NAMALWA (cell line): ENCODE measurements at places on chromosomes 2 and 18.
A peak's percentile ranks its signal among the peaks of the same experiment; 100 is the strongest.

DNA sequence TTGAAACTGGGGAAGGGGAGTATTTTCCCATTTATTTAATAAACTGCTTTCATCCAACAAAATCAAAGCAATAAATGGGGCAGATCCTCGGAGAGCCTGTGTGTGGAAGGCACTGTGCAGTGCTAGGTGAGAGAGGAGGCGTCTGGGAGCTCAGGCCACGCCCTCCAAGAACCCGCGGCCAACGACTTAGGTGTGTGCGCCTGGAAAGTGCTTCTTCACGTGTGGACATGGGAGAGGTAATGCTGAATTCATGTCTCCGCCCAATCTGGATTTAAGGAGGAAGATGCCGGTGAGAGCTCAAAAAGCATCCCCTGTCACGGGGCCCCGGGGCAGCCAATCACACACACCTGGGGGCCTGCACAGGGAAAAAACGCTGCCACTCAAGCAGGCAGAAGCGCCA lies 77.4 kb downstream of the HDAC4 start:
- no peak for DNase-seq

- no peak for DNase-seq
Measured at GRCh38 chr2:74387346-74387745, 7.2 kb upstream of the DCTN1 start.

GRCh38 chr2:218877331-218877730 lies 3.3 kb upstream of the WNT10A start:
- DNase-seq, result peak; percentile 56

DNA sequence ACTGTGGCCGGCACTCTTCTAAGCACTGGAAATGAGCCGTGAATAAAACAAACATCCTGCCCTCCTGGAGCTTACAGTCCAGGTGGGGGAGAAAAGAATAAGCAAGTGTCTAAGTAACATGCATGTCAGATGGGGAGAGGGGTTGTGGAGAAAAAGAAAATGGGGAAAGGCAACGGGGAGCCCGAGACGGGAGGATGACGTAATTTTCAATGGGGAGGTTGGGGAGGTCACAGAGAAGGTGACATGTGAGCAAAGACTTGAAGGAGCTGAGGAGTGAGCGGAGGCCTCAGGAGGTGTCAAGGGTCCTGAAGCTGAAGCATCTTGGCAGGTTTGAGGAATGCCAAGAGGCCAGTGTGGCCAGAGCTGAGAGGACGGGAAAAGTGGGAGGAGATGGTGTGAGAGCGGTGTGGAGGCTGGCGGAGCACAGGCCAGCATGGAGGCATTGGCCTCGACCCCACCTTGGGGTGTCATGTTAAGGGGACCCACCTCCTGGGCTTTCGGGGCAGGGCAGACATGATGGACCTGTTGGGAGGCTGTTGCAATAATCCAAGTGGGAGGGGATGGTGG lies 15.0 kb upstream of the NTSR2 start:
- DNase-seq, result no peak

DNA sequence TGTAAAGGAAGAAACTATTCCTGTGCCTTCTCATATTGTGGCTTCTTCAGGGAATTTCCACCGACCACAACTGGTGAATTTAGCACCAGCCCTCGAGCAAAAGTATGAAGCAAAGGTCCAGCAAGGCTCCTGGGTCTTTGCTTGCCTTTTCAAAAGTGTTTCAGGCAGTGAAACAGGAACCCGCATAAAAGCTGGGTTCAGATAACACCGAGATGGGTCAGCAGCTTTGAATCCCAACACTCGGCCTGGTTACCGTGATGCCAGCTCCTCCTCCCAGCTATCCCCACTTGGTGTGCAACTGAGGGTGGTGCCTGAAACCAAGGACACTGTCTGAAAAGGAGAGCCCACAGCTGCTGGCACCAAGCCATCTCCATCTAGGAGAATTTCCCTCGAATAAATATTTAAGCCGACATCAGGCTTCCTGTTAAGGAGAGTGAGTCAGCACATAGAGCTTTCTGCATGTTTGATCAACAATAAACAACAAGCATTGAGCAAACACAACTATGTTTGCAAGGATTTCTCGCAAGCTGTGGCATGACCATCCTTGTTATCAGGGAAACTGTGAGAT lies 69.5 kb downstream of the ANTXR1 start:
- DNase-seq, result no peak

- no peak for DNase-seq
Measured at GRCh38 chr2:134623796-134624195, 95.0 kb downstream of the TMEM163 start.

- DNase-seq, result no peak
Measured at GRCh38 chr2:46489423-46490174, 10.2 kb downstream of the TMEM247 start.

- DNase-seq, result no peak
Measured at GRCh38 chr18:49621301-49621700, 59.4 kb downstream of the LIPG start.

DNA sequence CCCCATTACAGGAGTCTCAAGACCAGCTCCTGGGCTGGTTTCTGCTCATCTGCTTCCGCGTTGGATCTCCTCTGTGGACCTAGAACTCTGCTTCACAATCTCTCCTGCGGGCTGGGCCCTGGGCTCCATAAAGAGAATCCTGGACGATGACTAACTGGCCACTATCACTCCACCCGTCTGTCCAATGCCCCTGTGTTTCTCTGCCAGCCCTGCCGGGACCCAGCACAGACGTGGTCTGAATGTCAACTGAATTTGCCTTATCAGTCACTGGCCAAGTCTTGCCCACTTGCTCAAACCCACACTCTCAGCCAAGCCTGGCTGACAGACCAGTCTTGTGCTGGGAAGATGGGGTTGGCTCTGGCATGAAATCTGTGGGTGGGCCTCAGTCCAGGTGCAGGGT lies 17.4 kb downstream of the KIF3C start:
- no peak for DNase-seq

- DNase-seq, result no peak
Measured at GRCh38 chr18:45482286-45482685, 133.0 kb upstream of the SLC14A2 start.

DNA sequence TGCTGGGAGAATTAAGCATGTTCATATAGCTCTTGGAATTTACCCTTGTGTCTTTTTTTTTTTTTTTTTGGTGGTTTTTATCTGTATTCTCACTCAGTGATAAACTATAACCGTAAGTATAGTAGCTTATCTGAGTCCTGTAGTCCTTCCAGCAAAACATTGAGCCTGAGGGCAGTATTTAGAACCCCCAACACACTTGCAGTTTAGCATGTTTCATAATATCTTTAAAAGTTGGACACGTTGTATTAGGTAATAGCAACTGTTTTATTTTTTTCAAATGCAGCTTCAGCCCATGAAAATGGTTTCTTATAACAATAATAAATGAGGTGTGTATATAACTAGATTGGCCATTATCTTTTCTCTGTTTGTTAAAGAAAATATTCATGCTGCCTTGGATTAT lies 603.5 kb upstream of the HS6ST1 start:
- DNase-seq, result no peak

DNA sequence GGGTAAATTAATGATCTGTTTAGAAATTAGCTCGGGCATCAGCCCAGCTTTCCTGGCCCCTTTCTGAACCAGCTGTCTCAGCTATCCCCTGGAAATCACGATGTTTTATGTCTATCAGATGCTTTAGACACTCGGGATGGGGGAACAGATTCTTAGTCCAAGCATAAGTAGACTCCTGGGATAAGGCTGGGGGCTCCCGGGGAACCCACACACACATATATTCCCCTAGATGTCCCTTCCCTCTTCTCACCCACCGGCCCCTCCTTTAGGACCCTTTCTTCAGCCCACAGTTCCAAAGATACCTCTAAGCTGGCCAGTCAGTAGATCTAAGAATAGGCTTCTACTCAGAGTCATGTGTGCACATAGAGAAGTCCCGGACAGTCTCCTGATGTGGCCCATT lies 151.5 kb upstream of the COPS8 start:
- no peak for DNase-seq

GRCh38 chr2:34365932-34366331 lies 766.8 kb upstream of the FAM98A start:
- no peak for DNase-seq

GRCh38 chr18:8970843-8971242 lies 131.7 kb upstream of the NDUFV2 start:
- no peak for DNase-seq

DNA sequence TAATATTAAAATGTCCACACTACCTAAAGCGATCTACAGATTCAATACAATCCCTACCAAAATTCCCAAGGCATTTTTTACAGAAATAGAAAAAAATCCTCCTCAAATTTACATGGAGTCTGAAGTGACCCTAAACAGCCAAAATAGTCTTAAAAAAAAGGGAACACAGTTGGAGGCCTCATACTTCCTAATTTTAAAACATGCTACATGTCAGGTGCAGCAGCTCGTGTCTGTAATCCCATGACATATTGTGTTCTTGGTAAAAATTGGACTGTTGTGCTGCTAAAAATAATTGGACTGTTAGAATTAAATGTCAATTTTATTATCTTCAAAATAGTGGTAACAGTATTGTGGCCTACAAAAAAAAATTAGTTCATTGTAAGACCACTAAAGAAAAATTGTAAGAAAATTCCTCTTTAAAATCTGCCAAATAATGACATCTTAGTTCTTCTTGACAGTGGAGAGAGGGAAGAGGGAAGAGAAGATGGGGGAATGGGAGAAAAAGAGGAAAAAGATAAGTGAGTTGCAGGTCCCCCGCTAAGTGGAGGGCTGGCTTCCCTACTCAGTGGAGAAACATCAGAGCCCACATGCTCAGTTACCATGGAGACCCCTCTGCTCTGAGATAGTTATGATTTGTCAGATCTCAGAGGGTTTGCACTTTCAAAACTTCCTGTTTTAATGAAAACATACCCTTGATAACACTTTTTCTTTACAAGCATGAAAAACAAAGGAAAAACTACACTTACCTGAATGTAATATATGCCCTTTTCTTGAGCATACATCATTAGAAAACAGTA lies 46.5 kb downstream of the UNC50 start:
- DNase-seq, result peak; percentile 48

DNA sequence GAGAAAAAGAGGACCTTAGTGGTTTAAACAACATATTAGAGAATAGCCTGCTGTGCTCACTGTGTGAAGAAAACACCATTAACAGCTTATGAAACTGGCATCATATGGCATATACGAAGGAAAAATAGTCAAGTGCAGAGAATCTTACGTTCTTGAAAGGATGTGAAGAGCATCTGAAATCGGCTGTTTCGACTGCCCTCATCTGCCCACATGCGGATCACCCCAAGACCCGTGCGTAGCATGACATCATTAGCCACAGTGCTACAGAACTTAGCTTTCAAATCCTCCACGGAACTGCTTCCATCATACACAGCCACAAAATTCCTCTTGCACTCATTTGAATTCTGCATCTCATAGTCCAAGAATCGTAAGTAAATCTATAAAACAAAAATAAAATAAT lies 84.3 kb downstream of the NETO1 start:
- DNase-seq, result no peak

DNA sequence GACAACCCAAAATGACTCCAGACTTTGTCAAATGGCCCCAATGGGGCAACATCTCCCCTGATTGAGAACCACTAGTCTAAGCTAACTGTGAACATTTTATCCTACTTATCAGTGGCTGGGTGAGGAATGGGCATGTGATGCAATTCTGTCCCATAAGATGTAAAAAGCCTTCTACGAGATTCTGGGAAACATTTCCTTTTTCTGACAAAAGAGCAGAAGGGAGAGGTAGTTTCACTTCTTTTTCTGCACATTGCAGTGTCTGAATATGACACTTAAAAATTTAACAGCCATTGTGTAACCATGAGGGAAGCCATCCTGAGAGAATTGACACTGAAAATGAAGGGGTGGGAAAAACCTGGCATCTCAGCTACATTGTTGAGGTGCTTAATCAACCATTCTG lies 17.3 kb upstream of the MARCHF4 start:
- DNase-seq, result no peak

GRCh38 chr2:54618646-54619565 lies 104.6 kb upstream of the EML6 start:
- no peak for DNase-seq

DNA sequence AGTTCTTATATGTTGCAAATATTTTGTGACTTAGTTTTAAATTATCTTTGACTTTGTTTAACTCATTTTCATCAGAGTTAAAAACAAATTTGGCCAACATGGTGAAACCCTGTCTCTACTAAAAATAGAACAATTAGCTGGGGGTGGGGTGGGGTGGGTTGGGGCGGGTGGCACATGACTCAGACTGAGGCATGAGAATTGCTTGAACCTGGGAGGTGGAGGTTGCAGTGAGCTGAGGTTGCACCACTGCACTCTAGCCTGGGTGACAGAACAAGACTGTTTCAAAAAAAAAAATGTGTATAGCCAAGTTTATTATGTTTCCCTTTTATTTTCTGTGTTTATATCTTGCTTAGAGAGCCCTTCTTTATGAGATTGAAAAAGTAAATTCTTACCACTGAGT lies 14.2 kb upstream of the LIPG start:
- DNase-seq, result no peak

DNA sequence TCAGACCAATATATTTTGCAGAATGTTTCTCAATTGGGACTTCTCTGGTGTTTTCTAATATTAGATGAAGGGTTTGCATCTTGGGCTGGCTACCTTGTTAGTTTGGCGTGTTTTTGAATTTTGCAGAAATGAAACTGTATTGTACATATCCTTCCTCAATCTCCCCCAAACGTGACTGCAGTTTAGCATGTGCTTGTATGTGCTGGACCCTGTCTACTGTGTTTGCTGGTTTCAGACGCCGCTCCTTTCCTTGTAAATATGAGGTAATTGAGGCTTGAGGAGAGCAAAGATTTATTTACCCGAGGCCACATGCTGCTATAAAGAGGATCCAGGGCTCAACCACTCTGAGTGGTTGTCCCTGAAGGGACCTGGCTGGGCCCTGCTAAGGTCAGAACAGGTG lies 57.2 kb downstream of the NGEF start:
- DNase-seq, result peak; percentile 41

GRCh38 chr18:70044632-70045031 lies 97.0 kb upstream of the CD226 start:
- DNase-seq, result no peak

DNA sequence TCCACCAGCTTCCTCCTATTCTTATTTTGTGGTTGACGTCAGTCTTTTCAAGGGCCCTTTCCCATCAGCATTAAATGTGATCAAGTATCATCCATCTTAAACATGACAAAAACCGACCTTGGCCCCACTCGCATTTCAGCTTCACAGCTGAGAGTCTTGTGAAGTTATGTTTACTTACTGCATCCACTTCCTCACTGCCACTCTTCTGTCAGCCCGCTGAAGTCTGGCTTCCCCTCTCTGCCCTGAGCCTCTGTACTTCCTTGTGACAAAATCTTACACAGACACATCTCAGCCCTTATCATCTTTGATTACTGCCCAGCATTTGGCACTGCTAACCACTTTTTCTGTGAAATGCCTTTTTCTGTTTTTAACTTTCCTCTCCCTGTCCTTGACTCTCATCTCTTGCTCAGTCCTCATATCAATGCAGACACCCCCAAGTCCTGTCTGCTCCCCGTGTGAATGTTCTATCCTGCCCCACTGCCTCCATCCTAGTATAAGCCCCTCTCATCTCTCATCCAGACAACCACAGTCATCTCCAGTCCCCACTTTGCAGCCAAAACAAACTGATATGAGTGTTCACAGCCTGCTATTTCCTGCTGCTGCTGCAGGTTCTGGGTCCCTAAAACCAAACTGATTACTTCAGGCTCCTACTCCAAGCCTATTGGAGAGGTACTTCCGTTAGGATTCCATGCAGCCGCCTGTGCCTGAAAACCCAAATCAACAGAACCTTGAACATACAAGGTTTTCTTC lies 31.4 kb downstream of the FOSL2 start:
- DNase-seq, result peak; percentile 9

- peak; percentile 70 for DNase-seq
Measured at GRCh38 chr2:196183172-196183473, 11.7 kb upstream of the STK17B start.

GRCh38 chr2:102269200-102269524 lies 42.2 kb upstream of the IL1RL1 start:
- no peak for DNase-seq
